Right forelimb (tissue), 1 donor: ENCODE measurements at places on chromosomes 3 and 15.

GRCh38 chr3:141680620-141681389 is 57.3 kb upstream of the RNF7 start:
- DNase-seq, result no peak

GRCh38 chr3:47008234-47008796 is 28.8 kb downstream of the NBEAL2 start:
- peak; percentile 19 for DNase-seq

GRCh38 chr3:13268961-13269441 is 151.1 kb downstream of the NUP210 start:
- DNase-seq, result no peak

GRCh38 chr15:40275523-40275922 is 7.3 kb downstream of the ANKRD63 start:
- DNase-seq, result no peak

DNA sequence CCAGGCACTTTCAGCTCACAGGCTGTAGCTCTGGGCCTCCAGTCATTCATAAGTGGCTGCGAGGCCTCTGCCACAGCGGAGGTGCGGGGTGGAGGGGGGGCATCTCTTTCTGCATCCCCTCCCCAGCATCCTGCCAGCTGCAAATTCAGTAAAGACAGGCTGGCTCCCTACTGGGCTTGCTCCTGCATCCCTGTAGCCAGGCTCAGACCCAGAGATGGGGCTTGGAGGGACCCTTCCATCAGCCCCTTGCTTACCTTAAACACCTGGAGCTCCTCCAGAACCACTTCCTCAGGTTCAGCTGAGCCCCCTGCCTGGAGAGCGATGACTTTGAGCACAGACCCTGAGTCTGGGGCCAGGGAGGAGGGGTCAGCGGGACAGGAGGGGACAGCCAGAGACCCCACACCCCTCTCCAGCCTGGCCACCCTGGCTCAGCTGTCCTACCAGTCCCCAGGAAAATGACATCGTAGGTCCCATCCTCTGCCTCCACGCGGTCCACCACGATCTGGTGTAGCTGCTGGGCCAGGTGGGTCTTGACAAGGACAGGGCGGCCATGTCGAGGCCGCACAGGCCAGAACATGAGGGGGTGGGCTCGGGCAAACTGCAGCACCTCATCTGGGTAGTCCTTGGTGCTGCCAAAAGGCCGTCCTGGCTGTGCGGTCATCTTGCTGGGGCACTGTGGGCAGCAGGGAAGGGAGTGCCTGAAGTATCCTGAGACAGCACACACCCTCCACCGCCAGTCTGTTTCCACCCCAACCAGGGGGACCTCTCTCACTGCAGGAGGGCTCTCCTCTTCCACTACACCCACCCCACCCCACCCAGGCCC is 5.3 kb downstream of the SEMA3G start:
- no peak for DNase-seq

- DNase-seq, result no peak
These were observed 3.0 kb downstream of the SPINT1 start for GRCh38 chr15:40846841-40847222.

- DNase-seq, result no peak
These were observed 13.1 kb downstream of the CHST14 start for GRCh38 chr15:40483919-40484318.

DNA sequence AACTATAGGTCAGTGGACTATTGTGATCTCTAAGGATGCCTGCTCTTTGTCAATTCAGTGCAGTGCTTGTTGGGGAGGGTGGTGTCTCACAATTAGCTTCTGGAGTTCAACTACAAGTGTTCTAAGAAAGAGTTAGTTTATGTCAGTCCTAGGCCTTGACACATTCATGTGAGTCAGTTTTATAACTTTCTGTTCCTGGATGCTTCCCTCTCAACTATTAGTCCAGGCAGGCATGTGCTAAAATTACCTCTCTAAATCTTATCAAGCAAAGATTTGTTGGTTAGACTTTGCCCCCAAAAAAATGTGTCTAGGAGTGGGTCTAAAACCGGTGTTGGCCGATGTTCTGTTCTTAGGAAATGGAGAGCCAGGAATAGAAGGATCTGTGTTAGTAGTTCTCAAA is 378.3 kb downstream of the IL5RA start:
- DNase-seq, result no peak

DNA sequence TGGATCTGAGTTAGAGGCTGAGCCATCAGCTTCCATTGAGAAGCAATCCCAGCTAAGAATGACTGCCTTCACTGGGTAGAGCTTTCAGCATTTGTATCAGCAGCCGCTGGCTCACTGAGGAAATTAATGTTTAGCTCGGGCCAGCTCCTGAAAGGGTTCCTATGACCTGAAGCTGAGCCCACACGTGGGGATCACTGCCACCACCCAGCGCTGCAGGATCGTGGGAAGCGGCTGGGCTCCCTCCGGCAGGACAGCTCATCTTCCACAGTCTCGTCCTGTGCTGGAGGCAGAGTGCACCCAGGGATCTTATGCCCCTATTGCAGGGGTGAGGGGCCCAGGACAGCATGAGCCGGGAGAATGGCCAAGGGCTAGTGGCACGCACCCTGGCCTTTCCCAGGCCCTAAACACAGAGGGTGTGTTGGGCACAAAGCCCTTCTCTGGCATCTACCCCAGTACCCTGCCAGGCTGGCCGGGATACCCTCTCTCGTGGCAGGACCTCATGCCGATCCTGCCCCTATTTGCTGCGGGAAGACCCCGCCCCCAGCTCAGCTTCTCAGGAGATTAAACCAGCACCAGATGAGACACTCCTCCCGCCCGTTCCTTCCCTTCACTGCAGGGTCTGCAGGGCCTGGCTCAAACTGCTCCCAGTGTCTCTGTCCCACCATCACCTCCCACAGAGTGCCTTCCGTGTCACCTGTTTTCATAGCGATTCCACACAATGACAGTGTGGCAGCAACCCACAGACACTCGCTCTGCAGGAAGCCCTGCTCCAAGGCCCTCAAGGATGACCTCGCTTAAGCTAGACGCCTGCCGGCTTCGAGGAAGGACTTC is 28.5 kb downstream of the KLHL25 start:
- DNase-seq, result no peak

GRCh38 chr3:137835096-137835495 is 71.0 kb downstream of the SOX14 start:
- DNase-seq, result no peak

GRCh38 chr3:190362258-190362657 is 25.7 kb upstream of the CLDN16 start:
- no peak for DNase-seq

DNA sequence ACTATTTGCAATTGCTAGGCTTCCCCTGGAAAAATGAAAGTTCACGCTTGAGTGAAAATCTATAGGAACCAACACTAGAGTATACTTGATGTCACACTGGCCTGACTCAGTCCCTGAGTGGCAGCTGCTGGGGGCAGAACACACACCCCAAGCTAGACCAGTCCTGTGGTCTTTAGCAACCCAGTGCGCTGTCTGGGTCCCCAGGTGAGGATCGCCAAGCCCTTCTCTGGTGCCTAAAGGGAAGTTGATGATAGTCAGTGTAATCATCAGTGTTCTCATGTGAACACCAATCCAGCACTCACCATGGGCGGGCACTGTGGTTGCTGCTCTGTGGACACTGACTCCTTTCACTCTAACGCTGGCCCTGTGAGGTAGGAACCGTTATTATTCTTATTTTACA is 11.2 kb downstream of the ALDH1A3 start:
- DNase-seq, result no peak

- DNase-seq, result no peak
These were observed 46.6 kb downstream of the APBA2 start for GRCh38 chr15:28932361-28932760.

GRCh38 chr15:92073044-92073785 is 219.7 kb downstream of the SLCO3A1 start:
- no peak for DNase-seq

- no peak for DNase-seq
These were observed 347.7 kb downstream of the PLCL2 start for GRCh38 chr3:17232442-17232841.

DNA sequence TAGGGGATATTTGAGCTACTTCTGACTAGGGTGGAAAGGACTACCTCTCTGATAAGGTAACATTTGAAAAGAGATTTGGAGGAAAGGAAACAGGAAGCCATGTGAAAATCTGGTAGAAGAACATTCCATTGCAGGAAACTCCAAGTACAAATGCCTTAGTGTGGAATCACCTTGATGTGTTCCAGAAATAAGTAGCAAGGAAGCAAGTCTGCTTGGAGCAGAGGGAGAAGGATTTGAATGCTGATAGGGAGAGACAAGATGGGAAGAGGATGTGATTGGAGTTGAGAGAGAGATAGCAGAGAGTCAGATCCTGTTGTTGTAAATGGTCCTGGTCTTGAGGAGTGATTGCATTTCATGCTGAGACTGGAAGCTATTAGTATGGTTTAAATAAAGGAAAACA is 335.1 kb upstream of the DCBLD2 start:
- no peak for DNase-seq

- no peak for DNase-seq
These were observed 77.8 kb downstream of the NBEAL2 start for GRCh38 chr3:47057212-47057671.

- no peak for DNase-seq
These were observed 167.4 kb downstream of the GAP43 start for GRCh38 chr3:115790759-115791158.

- no peak for DNase-seq
These were observed 12.5 kb downstream of the PRR20G start for GRCh38 chr3:127275287-127275781.

DNA sequence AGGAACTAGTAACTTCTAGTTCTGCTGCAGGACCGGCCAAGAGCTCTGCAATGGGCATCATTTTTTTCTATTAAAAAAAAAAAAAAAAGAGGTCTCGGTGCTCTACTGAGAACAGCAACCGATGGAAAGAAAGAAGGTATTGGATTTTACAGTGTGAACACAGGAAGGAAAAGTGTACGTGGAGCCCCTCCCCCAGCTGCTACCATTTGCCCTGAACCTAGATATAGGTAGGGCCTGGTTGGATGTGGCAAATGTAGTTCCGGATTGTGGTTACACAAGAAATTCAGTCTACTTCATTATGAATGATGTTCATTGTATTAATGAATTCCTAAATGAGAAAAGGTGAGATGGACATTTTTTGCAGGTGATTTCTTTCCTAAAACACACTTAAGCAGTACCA is 17.9 kb upstream of the PPARG start:
- no peak for DNase-seq

DNA sequence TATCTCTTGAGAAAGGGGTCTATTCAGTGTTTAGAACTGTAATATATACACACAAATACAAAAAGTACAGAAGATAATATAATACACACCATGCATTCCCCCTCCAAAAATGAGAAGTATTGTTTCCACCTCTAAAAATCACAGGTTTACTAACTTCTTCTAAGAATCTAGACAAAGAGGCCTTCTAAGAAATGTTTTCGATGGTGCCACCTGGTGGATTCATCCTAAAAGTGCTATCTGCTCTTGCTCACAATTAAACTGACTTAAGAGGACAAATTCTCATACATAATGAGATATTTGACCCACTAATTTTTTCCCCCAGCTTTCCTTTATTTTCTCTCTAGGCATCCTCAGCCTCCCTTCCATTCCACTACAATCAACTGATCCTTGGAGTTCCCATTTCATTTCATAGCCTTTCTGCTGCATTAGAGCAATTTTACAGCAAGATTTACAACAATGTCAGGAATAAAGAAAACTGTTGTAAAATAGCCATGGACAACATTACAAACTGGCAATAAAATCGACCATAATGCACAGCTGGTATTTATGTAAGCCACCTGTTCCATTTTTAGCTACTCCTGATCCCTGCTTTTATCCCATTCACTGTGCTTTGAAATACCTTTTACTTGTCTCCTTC is 124.6 kb downstream of the ARRDC4 start:
- DNase-seq, result no peak

DNA sequence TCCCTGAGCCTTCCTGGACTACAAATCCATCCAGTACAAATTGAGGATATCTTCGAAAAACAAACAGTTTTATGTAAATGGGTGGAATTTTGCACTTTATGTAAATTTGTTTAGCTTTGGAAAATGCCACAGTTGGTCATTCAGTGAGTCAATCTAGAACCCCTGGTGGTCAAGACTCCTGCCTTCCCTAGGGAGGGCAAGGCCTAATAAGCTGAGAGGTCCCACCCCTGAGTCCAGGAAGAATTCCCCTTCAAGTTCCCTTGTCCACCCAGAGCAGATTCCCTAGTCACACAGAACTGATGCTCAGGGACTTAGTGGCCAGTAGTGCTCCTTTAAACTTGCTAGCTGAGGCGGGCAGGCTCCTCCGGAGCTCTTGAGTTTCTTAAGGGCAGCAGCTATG is 6.1 kb upstream of the RUBCN start:
- no peak for DNase-seq

- DNase-seq, result no peak
These were observed 71.0 kb downstream of the FILIP1L start for GRCh38 chr3:100043271-100043670.

DNA sequence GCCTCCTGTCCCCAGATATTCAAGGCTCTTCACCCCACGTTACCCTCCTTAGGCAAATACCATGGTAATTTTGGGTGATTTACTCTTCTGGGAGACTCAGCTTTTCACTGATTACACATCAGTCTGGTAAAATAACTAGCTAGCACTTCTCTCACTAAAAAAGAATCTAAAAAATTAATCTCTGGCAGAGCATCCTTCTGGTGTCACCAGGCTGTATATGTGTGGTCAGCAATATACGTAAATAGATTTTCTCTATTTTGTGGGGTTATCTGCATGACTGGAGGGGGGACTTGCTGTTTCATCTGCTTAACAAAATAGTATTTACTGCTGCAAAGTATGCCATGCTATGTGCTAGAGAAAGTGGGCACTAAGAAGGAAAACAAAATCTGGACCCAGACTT is 45.1 kb downstream of the LRRC28 start:
- DNase-seq, result no peak
